ENCODE measurements at places on chromosomes 7 and 10.

- DNase-seq, result no peak
Observed at GRCh38 chr7:36161996-36162395, 8.9 kb downstream of the EEPD1 start.

DNA sequence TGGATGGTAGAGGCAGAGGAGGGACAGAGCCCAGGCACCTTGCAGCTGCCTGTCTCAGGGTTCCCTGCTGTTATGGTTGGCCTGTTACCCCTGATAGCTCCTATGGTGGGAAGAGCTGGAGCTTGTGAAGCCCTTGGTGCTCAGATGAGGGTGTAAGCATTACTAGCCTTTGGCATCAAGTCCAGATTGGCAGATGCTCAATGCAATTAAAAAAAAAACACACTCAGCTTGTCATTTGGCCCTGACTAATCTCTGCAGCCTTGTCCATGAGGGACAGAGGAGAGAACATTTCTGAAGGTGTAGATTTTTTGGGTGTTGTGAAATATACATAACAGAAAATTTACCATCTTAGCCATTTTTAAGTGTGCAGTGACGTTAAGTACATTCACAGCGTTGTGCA, 86.3 kb downstream of the PLPP4 start:
- DNase-seq, result no peak

GRCh38 chr7:109020251-109020650, 450.6 kb downstream of the DNAJB9 start:
- DNase-seq, result no peak

DNA sequence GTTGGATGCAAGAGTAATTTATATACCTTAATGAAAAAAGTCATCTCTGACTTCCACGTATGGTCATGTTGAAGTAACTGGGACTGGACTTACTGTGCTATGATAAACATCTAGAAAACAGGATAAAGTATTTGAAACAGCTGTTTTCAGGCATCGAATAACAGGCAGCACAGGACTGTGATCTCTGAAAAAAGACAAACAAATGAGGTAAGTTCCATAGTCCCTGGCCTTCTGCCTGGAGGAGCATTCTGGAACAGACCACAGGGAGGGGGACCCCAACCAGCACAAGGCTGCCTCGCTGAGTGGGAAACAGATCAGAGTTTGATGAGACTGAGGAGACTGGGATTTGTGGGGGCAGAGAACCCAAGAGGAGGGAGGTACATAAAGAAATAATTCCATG, 89.1 kb upstream of the HABP2 start:
- no peak for DNase-seq

DNA sequence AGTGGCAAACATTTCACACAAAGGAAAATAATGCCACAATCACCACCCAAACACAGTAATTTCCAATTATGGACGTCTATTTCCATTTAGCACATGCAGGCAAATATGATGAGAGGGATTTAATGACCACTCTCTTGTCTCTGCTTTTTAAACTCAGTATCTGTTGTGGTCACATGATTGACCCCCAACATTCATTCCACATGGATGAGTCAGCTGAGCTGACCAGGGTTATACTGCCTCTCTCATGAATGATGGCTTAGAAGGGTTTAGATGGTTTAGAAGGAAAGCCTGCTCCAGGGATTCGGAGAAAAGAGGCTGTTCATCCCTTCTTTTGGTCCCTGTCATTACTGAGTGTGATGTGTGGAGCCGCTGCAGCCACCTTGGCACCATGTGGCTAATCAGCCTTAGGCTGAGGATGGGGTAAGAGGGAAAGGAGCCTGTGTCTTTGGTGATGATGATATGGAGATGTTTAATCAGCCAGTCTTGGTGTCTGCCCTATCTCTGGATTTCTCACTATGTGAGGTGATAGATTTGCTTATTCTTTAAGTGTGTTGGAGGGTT, 38.2 kb upstream of the JAKMIP3 start:
- DNase-seq, result no peak
